Epithelial cell of alveolus of lung (primary cell): ENCODE measurements at places on chromosomes 12 and 14. TPM values are rescaled to one million over a fixed set of nuclear protein-coding genes. Genes with fewer than 3 reads are reported as not detected.

Gene C1QL4
- total RNA-seq, result 0.78 and 0.88 TPM in 2 replicates

Gene FGF23
- not detected in 2 replicates for total RNA-seq

Gene FSCB
- not detected in 2 replicates for total RNA-seq

Gene KANSL2
- total RNA-seq, result 45.3 and 45.7 TPM in 2 replicates

Gene CPSF6
- 21.2 and 39.7 TPM in 2 replicates for total RNA-seq

Gene TTC9
- total RNA-seq, result 0.32 and 0.78 TPM in 2 replicates

Gene ABCD2
- 0.13 and 0.40 TPM in 2 replicates for total RNA-seq

Gene CELA1
- not detected in 2 replicates for total RNA-seq

Gene KLRC2
- total RNA-seq, result not detected in 2 replicates

Gene VWF
- total RNA-seq, result 1.4 and 4.3 TPM in 2 replicates

Gene ZNF891
- 0.39 and 1.6 TPM in 2 replicates for total RNA-seq

Gene STAC3
- 0.26 and 4.5 TPM in 2 replicates for total RNA-seq

Gene PTCSC3
- not detected in 2 replicates for total RNA-seq

Gene ZDHHC22
- not detected in 2 replicates for total RNA-seq
